ENCODE measurements at places on chromosomes 1 and 21.

DNA sequence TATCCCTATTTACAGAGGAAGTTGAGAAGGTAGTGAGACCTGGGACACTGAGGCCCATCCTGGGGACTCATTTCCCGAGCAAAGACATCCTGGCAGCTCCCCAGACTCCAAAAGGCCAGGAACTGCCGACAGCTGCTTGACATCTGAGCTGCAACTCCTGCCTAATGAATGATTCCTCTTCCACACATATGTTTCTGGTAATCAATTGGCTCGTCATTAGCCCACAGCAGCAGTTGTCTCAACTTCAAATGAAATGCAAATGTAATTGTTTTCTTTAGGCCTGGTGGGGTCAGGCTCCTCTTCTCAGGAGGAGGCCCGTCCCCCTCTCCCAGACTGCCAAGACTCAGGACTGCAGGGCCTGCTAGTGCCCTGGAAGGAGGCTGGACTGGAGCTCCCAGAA is 61.8 kb upstream of the DISP3 start:
- DNase-seq = no peak

DNA sequence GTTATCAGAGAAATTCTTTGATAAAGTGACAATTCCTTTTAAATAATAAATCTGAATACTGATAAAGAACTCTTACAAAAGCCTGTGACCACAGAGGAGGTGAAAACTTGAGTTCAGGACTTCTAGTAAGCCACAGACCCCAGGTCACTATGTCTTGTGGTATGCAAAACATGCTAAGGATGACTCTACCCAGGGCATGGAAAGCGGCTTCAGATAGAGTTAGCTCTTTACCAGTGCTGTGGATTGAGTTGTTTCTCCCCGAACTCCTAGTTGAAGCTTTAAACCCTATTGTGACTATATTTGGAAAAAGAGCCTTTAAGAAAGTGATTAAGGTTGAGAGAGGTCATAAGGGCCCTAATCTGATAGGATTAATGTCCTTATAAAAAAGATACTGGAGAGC is 42.3 kb downstream of the HLX start:
- DNase-seq = no peak

- DNase-seq = no peak
These were observed 12.8 kb upstream of the MPL start for GRCh38 chr1:43324810-43325209.

DNA sequence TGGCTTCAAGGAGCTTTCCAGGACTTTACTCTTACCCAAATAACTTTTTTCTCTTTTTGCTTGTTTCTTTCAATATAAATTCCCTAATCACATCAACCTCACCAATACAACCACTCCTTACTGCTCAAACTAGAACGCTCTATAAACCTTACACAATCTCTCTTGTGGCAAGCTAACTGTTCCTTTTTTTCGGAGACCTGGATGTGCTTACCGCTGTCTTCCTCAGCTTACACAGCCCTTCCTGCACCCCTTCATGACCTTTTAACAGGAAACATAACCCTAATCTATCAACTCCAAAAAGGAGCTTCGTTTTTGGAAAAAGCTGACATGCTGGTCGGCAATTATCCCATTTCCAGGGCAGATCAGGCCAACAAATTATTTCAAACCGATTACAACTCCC is 24.1 kb upstream of the SLC2A5 start:
- no peak for DNase-seq

DNA sequence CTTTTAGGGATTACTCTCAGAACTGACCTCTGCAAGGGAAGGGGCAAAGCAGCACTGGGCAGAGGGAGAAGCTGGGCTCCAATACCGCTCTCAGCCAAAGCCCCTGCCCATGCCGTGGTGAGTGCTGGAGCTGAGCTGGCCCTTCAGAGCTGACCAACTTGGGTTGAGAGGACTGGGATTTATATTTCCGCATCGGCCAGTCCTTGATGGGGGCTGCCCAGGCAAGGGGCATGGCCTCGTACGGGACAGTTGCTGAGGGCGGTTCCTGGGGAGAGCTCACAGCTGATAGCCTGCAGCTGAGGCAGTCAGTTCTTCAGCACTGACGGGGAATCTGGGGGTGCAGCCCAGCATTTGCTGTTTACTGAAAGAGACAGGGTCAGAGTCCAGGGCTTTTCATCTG is 8.0 kb downstream of the HUNK start:
- DNase-seq = no peak

- no peak for DNase-seq
These were observed 511.8 kb upstream of the USP24 start for GRCh38 chr1:55726994-55727393.

- DNase-seq = no peak
These were observed 123.4 kb upstream of the FOXD3 start for GRCh38 chr1:63198871-63199394.

GRCh38 chr1:197763307-197763706 is 12.0 kb downstream of the DENND1B start:
- DNase-seq = no peak

GRCh38 chr1:223038288-223039006 is 104.6 kb downstream of the TLR5 start:
- DNase-seq = no peak

DNA sequence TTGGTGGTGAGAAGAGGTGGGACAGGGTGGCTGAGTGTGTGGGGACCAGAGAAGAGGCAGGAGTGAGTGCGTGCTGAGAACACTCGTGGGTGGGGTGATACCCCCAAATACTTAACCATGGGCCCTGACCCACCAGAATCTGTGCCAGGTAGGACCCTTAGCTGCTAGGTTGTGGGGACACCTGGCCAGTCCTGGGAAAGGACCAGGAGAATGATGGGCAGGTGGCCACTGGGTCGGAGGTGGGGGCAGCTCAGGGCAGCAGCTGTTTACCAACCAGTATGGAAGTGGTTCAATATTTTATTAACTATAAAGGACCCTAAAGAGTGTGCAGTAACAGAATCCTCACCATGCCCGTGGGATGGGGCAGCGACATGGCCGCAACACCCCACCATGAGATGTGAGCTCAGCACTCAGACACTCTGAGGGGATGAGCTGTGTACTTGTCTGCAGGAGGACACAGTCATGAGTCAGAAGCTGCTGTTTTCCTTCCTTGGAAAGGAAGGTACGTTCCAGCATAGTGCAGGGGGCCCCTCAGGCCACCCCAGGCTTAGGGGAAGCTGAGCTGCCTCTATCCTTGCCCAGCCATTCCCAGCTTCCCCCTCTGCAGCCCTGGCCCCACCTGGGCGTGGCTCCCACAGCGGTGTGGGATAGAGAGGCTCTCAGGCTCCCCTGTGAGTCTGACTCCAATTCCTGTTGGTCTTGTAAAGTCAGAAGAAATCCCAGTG is 25.4 kb downstream of the TEX35 start:
- no peak for DNase-seq

GRCh38 chr1:210076620-210077019 is 138.6 kb downstream of the SYT14 start:
- no peak for DNase-seq

DNA sequence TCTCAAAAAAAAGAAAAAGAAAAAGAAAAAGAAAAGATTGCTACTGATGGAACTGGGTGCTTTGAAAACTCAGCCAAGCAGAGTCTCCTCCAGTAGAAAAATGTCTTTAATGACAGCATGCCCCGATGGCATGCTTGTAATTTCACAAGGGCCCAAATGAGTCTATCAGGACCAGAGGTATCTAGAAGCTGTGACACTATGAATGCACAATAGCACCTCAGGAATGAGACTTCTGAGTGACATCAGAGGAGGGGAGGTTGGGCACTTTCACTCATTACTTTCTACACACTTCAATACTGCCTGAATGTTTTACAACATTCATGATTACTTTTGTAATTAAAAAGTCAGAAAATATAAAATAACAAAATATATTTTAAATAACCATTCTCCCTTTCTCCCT is 15.1 kb upstream of the CD58 start:
- DNase-seq = no peak

GRCh38 chr1:17372955-17373354 is 959 bp downstream of the PADI6 start:
- no peak for DNase-seq

DNA sequence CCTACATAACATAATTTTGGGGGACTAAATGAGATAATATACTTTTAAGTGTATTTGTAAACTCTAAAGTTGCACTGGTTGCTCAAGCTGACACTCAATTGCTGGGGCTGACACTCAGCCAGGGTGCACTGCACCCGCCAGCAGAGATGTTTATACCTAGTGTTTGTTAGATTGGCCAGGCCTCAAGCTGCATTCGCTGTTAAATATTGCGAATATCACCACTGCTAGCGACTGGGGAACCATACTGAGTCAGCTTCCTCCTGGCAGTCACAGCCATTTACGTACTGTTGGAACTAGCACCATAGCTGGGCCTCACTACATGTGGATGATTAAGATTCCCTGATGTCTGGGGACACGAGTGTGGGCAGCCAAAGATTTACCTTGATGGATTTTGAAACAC is 12.7 kb upstream of the RWDD3 start:
- DNase-seq = no peak

- no peak for DNase-seq
These were observed 79.1 kb downstream of the ZP4 start for GRCh38 chr1:237811633-237812032.

GRCh38 chr1:8677782-8678181 is 139.7 kb downstream of the RERE start:
- no peak for DNase-seq

GRCh38 chr1:17791480-17791879 is 36.3 kb downstream of the ACTL8 start:
- no peak for DNase-seq

GRCh38 chr1:34781844-34782391 is 904 bp downstream of the GJB3 start:
- DNase-seq = no peak

- DNase-seq = no peak
These were observed 130.7 kb upstream of the BMP8A start for GRCh38 chr1:39360731-39361130.

GRCh38 chr1:94709891-94710581 is 110.1 kb upstream of the SLC44A3 start:
- no peak for DNase-seq

GRCh38 chr1:204976646-204977045 is 66.4 kb upstream of the CNTN2 start:
- DNase-seq = no peak

- no peak for DNase-seq
These were observed 24.6 kb downstream of the DNASE2B start for GRCh38 chr1:84422909-84423308.

Data from neural crest cell (in vitro differentiated cells).